ENCODE measurements at places on chromosomes 13 and 19.

- peak; percentile 78 for DNase-seq
These were observed 11.9 kb upstream of the PRKD2 start for GRCh38 chr19:46728693-46729339.

- no peak for DNase-seq
These were observed 87.6 kb downstream of the CYSLTR2 start for GRCh38 chr13:48741377-48741776.

GRCh38 chr19:35045667-35046300 is 4.3 kb downstream of the HPN start:
- no peak for DNase-seq

- DNase-seq = no peak
These were observed 1917.4 kb downstream of the OLFM4 start for GRCh38 chr13:54945973-54946372.

DNA sequence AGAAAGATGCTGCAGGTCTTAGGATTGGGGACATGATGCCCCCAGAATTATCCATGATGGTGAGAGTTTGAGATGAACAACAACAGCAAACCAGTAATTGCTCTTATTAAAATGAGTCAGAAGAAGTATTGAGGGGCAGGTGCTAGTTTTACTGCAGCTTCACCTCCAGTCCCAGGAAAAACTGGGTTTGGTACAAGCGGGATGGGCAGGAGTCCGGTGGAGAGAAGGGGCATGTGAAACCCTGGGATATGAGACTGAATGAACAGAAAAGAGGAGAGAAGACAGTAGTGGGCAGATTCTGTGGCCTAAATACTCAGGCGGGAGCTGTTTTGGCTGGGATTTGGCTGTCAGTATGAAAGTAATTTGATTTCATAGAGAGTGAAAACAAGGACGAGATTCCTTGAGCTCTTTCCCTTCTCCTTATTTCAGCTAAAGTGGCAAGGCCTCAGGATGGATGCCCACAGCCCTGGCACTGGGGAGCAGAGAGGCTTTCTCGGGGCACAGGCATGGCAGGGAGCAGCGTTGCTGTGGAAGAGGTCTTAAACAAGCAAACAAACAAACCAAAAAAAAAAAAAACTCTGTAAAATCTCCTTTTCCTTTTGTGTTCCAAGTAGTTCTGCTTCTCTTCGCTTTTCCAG is 30.7 kb downstream of the NFIX start:
- DNase-seq = no peak

DNA sequence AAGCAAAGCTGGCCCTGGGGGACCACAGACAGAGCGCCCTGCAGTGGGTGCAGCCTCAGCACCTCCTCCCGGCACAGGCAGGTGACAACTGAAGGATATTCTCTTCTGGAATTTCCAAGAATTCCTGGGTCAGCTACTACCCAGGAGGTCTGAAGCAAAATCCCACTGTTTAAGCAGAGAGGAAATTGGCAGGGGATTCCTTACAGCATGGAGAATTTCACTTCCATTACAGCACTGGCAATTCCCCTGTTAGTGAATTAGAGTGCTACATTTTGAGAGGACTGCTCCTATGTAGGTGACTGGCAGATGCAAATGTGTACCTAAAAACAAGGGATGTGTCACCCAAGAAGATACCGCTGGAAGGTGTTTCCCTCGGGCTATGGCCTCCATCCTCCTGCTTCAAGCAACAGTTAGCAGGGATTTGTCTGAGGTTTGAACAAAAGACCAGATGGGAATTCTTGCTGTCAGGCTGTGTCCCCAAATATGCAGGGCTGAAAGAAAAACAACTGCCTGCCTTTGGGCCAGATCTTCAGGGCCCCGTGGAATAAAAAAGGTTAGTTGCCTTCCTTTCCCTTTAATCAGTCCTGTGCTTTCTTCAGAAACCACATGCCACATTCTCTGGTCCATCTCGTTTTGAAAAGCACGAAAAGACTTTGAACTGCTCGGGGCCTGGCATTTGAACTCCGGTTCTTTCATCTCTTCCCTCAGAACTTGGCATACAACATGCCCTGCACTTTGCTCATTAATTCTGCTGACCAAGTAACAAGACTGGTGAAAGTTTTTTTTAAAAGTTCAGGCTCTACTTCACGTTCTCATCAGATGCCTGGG is 296.4 kb downstream of the DNAJC15 start:
- DNase-seq = no peak

DNA sequence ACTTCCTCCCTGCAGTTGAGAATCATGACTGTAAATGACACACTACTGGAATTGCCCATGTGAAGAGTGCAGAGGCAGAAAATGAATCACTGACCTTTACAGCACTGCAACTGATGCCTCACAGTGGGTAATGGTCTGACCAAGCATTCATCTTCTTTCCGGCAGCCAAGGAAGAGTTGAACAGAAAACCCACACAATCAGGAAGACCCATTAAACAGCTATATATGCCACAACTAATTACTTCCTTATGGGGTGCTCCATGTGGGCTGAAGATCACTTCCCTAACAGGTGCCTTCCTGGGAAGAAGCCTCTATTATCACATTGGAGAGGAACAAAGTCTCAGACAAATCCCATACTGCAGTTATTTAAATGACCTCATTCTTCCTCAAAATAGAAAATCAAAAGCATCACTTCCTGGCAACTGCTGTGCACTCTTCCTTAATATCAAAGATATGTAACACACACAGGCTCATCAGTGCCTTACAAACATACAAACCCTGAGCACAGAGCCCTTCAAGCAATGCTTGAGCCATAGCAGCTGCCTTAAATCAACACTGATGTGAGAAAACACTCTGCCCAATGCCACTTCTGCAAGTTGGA is 45.8 kb downstream of the RUBCNL start:
- no peak for DNase-seq

DNA sequence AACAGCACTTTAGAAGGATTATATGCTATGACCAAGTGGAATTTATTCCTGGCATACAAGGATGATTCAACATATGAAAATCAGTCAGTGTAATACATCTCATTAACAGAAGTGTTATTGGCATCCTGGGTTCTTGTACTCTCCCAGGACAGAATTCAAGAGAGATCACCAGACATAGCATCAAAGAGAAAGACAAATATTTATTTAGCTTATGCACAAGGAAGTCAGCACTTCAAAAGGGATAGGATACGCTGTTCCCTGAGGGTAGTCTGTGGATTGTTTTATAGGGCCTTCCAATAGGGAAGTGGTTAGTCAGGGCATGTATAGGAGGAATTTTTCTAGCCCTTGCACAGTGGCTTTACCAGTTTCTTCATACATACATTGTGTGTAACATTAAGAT is 1238.0 kb downstream of the PCDH17 start:
- no peak for DNase-seq

GRCh38 chr13:51929699-51930098 is 67.9 kb downstream of the CCDC70 start:
- no peak for DNase-seq

DNA sequence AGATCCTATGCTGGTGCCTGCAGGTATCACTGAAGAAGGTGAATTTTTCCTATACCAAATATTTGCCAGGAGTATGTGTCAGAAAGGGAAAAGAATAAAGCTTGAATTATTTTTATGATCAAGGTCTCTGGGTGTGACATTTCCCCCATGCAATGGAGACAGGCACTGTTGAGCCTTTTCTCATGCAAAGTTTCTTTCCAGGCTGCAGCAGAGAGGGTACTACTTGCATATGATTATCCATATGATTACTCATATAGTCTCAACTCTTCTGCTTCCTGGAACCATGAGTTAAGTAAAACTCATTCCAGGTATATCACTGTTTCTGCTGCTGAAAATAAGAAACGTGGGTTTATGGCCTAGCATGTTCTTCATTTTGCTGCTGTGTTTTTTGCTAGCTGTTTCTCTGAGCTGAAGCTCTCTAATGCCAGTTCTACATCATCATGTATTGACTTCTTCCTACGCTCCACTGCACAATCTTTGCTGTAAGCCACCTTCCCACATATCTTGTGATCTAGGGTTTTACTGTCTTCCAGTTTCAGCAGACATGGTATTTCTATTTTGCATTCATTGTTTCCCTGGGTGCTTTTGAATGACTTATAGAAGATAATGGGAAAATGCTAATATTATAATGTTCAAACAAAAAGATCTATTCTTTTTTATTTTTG is 278.7 kb upstream of the GPC6 start:
- no peak for DNase-seq

- DNase-seq = no peak
These were observed 12.4 kb downstream of the CILP2 start for GRCh38 chr19:19550485-19550929.

- no peak for DNase-seq
These were observed 98.0 kb upstream of the DIAPH3 start for GRCh38 chr13:60261432-60262351.

DNA sequence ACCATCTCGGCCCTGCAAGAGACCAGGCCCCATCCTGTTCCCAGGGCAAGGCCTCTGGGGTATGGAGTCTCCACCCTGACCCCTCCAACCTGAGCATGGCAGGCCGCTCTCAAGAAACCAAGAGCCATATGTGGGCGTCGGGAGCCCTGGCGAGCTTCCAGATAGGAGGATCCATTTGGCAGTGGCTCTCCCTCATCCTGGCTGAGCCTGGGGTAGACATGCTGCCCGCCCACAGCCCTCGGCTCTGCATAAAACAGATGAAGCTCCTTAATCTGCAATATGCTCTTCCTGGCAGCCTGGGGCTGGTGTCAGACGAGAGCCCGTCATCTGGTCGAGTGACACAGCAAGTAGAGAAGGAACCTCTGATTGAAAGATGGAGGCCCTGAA is 6.1 kb downstream of the ATP13A1 start:
- DNase-seq = no peak

- no peak for DNase-seq
These were observed 28.4 kb upstream of the GPR183 start for GRCh38 chr13:99335603-99336002.

DNA sequence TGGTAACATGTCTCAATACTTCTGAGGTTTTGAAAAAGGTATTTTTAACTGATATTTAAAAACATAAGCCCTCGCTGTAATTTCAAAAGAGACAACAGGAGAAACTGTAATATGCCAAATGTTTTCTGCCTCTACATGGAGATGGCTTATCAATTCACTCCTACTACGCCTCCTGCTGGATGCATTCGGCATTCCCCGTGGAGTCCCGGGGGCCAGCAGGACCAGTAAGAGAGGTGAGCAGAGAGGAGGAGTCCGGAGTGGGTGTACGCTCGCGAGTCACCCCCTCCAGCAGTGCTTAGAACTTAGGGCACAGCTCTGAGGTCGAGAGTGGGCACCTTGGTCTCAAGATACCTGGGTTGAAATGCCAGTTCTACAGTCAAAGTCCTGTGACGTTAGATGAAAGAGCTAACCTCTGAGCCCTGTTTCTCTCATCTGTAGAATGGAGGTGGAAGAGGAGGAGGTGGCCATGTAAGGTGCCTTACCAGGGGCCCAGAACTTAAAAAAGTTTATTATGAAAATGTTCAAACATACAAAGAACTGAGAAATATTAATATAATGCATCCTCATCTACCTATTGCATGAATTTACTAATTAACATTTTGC is 110.2 kb downstream of the STK24 start:
- no peak for DNase-seq

GRCh38 chr13:65275838-65276630 is 1954.1 kb downstream of the PCDH9 start:
- DNase-seq = no peak

DNA sequence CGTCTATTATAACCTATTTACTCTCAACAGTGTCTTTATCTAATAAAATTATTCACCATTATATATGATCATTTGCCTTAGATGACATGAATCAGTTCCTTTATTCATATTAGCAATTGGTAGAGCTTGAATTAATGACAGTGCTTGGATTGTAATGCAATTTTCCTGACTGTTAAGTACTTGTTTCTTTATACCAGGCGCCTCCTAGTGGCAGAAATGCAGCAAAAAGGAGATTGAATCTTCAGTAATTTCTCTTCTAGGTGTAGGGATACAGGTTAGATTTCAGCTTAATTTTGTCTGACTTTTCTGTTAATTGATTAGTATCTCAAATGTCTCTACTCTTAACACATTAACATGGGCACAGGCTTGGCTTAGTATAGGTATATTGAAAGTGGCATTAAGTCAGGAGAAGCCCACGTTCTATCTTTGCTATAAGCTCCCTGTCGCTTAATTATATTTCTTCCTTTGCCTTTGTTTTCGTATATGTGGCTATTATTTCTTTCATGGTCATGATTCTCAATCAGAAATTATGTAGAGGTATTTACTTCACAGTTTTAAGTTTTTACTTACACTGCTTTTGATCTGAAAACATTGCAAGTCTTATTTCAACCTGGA is 9.1 kb upstream of the LHFPL6 start:
- DNase-seq = peak; percentile 24

- no peak for DNase-seq
These were observed 4.7 kb upstream of the FLT1 start for GRCh38 chr13:28499609-28500008.

DNA sequence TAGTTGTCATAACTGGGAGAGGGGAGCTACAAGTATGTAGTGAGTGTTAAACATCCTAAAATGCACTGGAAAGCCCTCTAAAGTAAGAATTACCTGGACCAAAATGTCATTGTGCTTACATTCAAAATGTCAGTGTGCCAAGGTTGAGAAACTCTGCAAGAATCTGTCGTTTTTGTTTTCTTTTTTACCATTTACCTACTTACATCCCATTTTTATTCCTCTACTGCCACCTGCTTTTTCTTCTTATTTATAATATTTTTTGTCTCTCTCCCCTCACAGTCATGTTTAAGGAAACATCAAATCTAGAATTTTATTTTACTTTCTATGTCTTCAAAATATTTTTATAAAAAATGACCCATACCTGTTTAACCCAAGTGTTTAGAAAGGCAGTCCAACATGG is 226.4 kb downstream of the PCDH17 start:
- no peak for DNase-seq

GRCh38 chr13:54758795-54759194 is 1730.2 kb downstream of the OLFM4 start:
- DNase-seq = no peak

GRCh38 chr19:16461630-16462051 is 10.1 kb downstream of the EPS15L1 start:
- no peak for DNase-seq

DNA sequence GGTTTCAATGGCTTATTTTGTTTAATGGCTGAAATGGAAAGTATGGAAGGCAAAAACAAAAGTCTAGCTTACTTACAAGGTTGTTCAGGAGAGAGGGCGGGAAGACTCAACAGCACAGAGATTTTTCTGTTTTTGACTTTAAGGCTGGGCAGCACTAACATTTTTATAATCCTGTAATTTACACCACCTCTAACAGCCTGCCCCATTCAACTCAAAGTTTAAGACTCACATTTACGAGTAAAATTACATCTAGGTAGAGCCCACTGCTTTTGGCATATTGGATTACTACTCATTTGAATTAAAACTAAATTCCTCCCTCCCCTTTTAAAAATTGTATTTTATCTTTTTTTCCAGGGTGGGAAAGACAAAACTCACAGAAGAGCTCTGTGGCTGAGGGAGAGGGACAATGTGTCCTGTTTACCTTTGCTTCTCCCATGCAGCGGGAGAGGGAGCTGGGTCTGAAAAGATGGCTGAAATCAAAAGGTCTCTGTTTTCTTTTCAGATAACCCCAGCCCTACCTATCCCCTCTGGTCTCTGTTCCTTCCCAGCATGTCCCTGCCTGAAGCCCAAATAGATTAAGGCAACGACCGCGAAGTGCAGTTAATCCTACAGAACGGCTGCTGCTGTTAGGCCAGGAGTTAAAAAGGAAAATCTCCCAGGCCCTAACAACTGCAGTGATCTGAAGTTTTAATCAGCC is 6.6 kb downstream of the EFNB2 start:
- DNase-seq = no peak

- DNase-seq = peak; percentile 81
These were observed 2.5 kb upstream of the KEAP1 start for GRCh38 chr19:10505583-10506229.

GRCh38 chr19:18059902-18060301 is 26.8 kb downstream of the IL12RB1 start:
- no peak for DNase-seq

Measured in immature natural killer cell (primary cell).